ENCODE measurements at places on chromosomes 3 and 15.

- no peak for DNase-seq
These were observed 21.7 kb downstream of the ALS2CL start for GRCh38 chr3:46671541-46672348.

GRCh38 chr3:139564294-139564861 is 24.8 kb upstream of the RBP1 start:
- no peak for DNase-seq

GRCh38 chr15:101029971-101030661 is 111.0 kb downstream of the LRRK1 start:
- no peak for DNase-seq

DNA sequence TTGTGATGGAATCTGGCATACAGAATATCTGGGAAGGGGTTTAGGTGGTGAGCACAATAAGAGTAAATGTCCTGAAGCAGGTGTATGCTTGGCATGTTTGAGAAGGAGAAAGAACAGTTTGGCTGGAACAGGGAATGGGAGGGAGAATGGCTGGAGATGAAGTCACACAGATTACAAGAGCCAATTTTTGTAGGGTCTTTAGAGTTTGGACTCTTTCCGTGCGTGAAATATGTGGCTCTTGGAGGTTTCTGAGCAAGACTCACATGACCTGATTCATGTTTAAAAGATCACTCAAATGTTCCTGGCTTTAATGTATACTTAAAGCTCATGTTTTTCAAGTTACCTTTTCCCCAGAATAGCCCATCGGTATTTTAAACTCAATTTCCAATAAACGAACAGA is 32.8 kb downstream of the SPRED1 start:
- DNase-seq: no peak
